IPS DF 19.7 (cell line): ENCODE measurements at places on chromosomes 1 and 21.

- no peak for DNase-seq
Measured at GRCh38 chr21:29064850-29065481, 8.5 kb downstream of the CCT8 start.

DNA sequence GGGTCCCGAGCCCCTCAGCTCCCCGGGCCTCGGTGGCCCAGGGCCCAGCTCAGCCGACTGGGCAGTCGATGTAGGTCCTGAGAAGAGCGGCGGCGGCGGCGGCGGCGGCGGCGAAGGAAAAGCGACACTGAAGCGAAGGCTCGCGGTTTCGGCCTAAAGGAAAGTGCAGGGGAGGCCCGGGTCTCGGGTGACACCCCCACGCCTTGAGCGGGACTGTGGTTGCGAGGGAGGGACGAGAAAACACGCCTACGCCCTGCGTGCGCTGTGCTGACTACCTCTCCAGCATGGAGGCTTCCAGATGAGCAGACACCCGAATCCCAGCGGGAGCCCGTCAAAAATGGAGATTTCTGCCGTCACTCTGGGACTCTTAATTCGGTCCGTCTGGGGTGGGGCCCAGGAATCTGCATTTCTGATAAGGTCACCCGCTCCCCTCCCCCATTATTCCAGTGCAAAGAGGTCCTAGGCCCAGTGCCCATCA, 31.2 kb downstream of the DNTTIP2 start:
- DNase-seq, result no peak

- DNase-seq, result no peak
Measured at GRCh38 chr1:18948048-18948912, 8.2 kb downstream of the IFFO2 start.

DNA sequence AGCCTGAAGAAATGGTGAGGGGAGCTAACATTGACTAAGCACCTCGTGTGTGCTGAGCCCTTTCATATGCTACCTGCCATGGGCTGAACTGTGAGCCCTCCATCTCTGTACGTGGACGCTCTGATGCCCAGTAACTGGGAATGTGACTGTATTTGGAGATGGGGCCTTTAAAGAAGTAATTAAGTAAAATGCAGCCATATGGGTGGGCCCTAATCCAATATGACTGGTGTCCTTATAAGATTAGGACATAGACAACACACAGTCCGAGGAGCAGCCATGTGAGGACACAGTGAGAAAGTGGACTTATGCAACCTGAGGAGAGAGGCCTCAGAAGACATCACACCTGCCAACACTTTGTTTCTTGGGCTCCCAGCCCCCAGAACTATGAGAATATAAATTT, 92.7 kb upstream of the ATP1B1 start:
- DNase-seq, result no peak
